ENCODE measurements at places on chromosomes 1 and 21. TPM values are rescaled to one million over a fixed set of nuclear protein-coding genes. Genes with fewer than 3 reads are reported as not detected.

The PAPPA2 gene
- polyA plus RNA-seq = 0.01 TPM

The KRTAP11-1 gene
- not detected for polyA plus RNA-seq

GRCh38 chr1:8892026-8892425, 13.5 kb upstream of the ENO1 start:
- H3K4me1 ChIP-seq = no peaks in the 10 kb centered on the region
- H3K4me3 ChIP-seq = no peak overlapping the region
- no peak for DNase-seq
- H3K27me3 ChIP-seq = no peaks in the 10 kb centered on the region
- no peaks in the 10 kb centered on the region for H3K36me3 ChIP-seq

GRCh38 chr21:19458295-19458694, 1054.7 kb upstream of the TMPRSS15 start:
- no peaks in the 10 kb centered on the region for H3K27me3 ChIP-seq
- no peaks in the 10 kb centered on the region for H3K4me1 ChIP-seq
- H3K36me3 ChIP-seq = no peaks in the 10 kb centered on the region
- no peak overlapping the region for H3K4me3 ChIP-seq

GRCh38 chr1:30036666-30037065, 686.7 kb downstream of the MATN1 start:
- no peak overlapping the region for H3K27ac ChIP-seq
- H3K4me3 ChIP-seq = no peak overlapping the region
- H3K4me1 ChIP-seq = no peaks in the 10 kb centered on the region
- DNase-seq = no peak

GRCh38 chr1:15173863-15174614, 20.5 kb downstream of the TMEM51 start:
- H3K4me3 ChIP-seq = no peak overlapping the region
- H3K4me1 ChIP-seq = no peaks in the 10 kb centered on the region
- no peaks in the 10 kb centered on the region for H3K27me3 ChIP-seq

DNA sequence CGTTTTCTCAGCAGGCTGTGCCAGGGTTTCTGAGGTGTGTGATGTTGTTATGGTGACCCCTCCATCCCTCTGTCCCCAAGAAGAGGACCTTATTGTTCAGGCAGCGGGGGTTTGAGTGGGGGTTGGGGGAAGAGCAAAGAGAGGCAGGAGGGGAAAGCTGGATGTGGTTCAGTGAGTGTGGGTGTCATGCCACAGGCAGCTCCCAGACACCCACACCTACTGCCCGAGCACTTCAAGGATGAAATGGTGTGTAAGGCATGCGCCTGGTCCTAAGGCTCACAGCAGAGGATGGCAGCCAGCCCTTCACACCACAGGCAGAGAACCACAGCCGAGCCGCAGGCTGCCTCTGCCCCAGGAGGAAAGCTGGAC, 49.9 kb upstream of the STUM start:
- DNase-seq = no peak
- no peak overlapping the region for H3K4me3 ChIP-seq
- H3K36me3 ChIP-seq = no peaks in the 10 kb centered on the region

- no peaks in the 10 kb centered on the region for H3K27me3 ChIP-seq
- peak within 1 kb of the TSS; percentile 93 for H3K27ac ChIP-seq
- DNase-seq = peak; percentile 80
- H3K4me3 ChIP-seq = peak within 1 kb of the TSS; percentile 98
- peaks cover 77% of the 10 kb centered on the region for H3K4me1 ChIP-seq
These were observed at the start of gene RCSD1 for GRCh38 chr1:167629681-167630567. RCSD1 (plus strand) TSS chr1:167630232; CDS start chr1:167630424, 192 bp downstream.

DNA sequence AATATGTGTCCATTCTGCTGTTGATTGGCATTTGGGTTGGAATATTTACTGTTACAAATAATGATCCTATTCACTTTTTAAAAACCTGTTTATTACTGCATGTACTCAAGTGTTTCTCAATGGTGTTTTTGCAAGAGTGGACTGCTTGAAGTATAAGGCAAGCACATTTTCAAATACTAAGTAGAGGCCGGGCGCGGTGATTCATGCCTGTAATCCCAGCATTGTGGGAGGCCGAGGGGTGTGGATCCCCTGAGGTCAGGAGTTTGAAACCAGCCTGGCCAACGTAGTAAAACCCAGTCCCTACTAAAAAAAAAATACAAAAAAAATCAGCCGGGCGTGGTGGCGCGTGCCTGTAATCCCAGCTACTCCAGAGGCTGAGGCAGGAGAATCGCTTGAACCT, 276.9 kb upstream of the ADGRL4 start:
- no peaks in the 10 kb centered on the region for H3K27me3 ChIP-seq
- no peaks in the 10 kb centered on the region for H3K36me3 ChIP-seq
- no peak for DNase-seq
- no peaks in the 10 kb centered on the region for H3K4me1 ChIP-seq

GRCh38 chr1:153652805-153653500, 5.5 kb upstream of the SNAPIN start:
- H3K36me3 ChIP-seq = no peaks in the 10 kb centered on the region
- no peak overlapping the region for H3K4me3 ChIP-seq
- no peaks in the 10 kb centered on the region for H3K4me1 ChIP-seq
- DNase-seq = no peak

DNA sequence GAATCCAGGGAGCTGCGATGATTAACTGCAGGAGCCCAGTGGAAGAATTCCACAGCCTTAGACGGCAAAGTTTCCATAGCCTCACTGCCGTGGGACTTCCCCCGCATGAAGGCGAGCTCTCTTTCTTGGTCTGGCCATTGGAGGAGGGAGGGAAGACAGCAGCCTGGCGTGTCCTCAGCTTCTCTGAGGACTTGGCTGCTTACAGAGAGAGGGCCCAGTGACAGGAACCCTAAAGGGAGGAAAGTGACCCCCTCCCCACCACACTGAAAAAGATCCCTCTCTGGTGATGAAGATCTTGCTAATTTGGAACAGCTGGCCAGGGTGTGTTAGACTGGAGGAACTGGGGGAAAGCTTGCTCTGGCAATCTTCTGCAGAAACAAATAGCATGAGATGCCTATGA, 41.0 kb downstream of the ATP2B4 start:
- H3K4me3 ChIP-seq = no peak overlapping the region
- DNase-seq = no peak
- no peak overlapping the region for H3K27ac ChIP-seq
- no peaks in the 10 kb centered on the region for H3K27me3 ChIP-seq
- no peaks in the 10 kb centered on the region for H3K36me3 ChIP-seq

- no peaks in the 10 kb centered on the region for H3K36me3 ChIP-seq
- no peaks in the 10 kb centered on the region for H3K4me1 ChIP-seq
- no peak overlapping the region for H3K27ac ChIP-seq
- no peak for DNase-seq
These were observed 438.7 kb downstream of the PRDM2 start for GRCh38 chr1:14138687-14139086.

DNA sequence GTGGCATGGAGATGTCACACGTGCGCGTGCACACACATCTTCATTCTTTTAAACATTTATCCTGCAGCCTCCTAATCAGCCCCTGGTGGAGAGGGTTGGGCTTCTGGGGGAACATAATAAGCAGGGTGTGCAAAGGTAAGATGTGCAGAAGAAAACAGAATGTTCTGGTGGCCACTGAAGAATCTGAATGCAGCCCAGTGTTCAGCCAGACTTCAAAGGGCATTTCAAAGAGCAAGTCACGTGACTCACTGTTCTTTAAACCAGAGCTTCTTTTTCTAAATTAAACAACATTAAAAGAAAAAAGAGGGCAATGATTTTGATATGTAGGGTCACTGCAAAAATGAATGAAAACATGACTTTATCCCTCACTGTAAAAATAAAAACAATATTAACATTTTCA, 89.8 kb downstream of the ABCA4 start:
- H3K4me1 ChIP-seq = no peaks in the 10 kb centered on the region
- DNase-seq = no peak
- H3K4me3 ChIP-seq = no peak overlapping the region
- no peak overlapping the region for H3K27ac ChIP-seq
- no peaks in the 10 kb centered on the region for H3K36me3 ChIP-seq

All from B cell (primary cell).